Stimulated activated naive CD8-positive, alpha-beta T cell treated with anti-CD3 and anti-CD28 coated beads, Interleukin-15, Interleukin-2, amounts not matched to agents 100 U/mL and 50 U/mL, for 24 hours (primary cell): ENCODE measurements at places on chromosomes 6 and 20.
A peak's percentile ranks its signal among the peaks of the same experiment; 100 is the strongest.

DNA sequence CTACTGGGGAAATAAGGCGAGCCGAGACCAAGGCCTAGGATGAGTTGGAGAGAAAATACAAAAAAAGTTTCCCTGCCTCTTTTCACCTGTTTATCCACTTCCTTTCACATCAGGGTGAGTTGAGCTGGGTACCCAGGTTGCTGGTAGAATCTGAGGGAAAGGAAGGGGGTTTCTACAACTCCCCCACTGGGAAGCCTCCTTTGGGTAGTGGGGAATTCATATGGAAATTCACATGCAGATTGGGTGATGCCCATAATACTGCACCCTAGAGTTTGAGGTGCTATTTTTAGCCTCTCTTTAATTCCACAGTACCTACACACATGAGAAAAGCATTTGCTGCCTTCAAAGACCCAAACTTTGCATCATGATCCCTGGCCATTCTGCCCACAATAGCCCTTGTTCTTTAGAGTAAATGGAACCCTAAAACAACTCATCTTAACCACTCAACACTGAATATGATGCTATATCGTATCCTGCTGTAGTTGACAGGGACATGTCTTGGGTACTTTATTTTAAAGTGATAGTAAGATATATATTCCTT, 2.7 kb downstream of the OSTM1 start:
- DNase-seq: no peak

DNA sequence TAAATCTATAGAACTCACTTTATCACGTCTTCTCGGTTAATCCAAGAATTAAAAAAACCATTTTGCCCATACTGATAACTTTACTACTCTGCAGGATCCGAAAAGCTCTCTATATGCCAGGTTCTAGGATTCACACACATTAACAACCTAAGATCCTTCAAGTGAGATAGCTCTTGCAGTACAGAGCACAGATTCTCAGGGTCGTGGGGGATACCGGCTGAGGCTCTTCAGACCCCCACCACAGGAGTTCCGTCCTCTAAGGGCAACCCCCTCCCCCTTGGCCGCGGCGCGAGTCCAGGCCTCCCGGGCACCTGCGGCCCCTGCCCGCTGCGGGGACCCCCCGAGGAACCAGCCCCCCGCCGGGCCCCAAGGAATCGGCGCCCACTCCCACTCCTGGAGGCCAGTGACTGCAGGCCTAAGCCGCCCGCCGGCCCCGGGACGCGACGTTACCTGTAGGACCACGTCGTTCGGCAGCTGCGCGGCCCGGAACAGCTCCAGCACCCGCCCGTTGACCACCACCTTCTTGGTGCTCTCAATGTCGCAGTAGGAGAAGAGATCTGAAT, 892 bp downstream of the REPS1 start:
- no peak for DNase-seq

DNA sequence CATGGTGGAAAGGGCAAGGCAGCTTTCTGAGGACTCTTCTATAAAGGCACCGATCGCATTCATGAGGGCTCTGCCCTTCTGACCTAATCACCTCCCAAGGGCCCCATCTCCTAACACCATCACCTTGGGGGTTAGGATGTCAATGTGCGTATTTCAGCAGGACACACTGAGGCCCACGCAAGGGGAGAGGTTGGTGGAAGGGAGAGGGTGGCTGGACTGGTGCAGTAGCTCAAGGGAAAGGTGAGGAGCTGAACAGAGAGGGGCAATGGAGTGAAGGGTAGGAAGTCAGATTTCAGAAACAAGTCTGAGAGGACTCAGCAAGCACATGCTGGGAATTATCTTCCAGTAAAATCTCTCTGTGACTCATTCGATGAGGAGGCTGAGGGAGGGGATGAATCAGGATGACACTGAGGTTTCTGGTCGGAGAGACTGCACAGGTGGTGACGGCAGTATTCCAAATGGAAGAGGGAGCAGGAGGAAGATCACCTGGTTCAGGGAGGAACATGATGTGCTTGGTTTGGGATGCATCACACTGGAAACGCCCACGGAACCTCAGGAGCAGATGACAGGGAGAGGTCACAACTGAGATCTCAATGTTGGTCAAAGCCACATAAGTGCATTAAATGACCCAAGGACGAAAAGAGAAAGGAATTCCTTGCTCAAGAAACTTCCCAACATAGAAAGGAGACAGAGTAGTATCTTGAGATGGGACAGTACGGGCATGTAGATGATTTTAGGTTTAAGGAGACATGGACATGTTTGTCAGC, 67.1 kb downstream of the TFAP2A start:
- DNase-seq: no peak

GRCh38 chr20:9517297-9518162, 3.1 kb downstream of the LAMP5 start:
- no peak for DNase-seq

GRCh38 chr6:99241905-99242534, 107.5 kb downstream of the FAXC start:
- no peak for DNase-seq

GRCh38 chr6:63600136-63600535, 27.9 kb downstream of the LOC128125822 start:
- DNase-seq: no peak

DNA sequence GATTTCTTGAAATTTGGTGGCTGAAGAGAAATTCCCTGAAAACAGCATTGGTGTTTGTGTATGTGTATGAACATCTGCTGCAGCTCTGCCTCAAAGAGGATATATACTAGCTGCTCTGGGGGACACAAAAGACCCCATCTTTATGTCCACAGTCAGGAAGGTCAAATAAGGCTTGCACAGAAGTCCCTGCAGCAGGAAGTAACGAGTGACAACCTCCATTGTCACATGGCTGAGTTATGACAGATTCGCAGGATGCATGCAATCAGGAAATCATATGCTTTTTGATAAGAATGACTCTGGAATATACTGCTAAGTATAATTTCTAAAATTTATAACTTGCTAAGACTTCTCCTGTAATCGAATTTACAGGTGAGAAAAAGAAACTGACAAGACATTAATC, 225.9 kb upstream of the CST7 start:
- no peak for DNase-seq

DNA sequence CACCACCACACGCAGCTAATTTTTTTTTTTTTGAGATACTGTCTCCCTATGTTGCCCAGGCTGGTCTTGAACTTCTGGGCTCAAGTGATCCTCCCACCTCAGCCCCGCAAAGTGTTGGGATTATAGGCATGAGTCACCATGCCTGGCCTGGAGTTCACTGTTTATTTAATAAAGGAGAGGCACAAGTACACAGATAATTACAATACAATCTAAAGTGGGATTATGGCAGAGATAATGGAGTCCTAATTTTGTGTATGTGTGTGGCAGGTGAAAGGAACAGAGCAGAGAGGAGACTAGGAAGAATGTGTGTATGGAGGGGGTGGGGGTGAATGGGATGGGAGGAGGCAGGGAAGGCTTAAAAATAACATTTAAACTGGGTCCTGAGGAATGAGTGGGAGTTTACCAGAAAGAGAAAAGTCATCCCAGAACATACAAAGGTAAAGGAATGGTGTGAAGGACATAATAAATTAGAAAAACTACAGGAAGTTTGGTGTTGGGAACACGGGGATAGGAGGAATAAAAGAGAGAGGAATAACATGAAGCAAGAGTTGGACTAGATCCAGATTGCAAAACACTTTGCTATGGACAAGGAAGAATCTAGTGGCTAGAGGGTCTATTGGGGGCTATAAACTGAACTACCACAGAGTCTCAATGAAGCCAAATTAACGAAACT, 4.4 kb downstream of the NCOA5 start:
- DNase-seq: no peak

DNA sequence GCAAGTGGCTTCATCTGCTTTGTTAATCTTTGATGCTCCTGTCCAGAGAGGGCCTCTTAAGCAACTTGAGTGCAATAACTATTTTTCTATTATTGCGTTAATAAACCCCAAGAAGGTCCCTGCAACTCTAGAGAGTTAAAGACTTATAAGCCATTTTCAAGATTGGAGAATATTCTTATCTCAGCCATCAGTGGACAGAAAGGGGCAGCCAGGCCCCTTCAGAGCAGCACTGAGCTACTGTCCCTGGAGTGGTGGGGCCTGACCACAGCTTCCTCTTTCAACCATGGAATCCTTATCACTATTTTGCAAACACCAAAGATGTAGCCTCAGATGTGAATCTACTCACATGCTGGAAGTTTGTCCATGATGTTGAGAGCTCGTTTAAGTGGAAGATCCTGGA, 2.8 kb upstream of the MAS1L start:
- no peak for DNase-seq

GRCh38 chr6:90885611-90886056, 298.8 kb upstream of the MAP3K7 start:
- DNase-seq: no peak

DNA sequence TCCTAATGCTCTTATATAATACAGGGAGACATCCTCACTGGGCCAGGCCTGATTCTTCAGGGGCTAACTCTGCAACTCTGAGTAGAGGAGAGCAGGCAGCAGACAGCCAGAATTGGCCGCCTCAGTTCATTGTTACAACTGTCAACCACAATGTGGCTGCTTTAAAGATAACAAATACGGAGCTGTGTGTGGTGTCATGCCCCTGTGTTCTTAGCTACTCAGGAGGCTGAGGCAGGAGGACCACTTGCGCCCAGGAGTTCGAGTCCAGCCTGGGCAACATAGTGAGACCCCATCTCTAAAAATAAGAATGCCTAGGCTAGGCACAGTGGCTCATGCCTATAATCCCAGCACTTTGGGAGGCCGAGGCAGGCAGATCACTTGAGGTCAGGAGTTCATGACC, 34.3 kb downstream of the CEP250 start:
- no peak for DNase-seq

DNA sequence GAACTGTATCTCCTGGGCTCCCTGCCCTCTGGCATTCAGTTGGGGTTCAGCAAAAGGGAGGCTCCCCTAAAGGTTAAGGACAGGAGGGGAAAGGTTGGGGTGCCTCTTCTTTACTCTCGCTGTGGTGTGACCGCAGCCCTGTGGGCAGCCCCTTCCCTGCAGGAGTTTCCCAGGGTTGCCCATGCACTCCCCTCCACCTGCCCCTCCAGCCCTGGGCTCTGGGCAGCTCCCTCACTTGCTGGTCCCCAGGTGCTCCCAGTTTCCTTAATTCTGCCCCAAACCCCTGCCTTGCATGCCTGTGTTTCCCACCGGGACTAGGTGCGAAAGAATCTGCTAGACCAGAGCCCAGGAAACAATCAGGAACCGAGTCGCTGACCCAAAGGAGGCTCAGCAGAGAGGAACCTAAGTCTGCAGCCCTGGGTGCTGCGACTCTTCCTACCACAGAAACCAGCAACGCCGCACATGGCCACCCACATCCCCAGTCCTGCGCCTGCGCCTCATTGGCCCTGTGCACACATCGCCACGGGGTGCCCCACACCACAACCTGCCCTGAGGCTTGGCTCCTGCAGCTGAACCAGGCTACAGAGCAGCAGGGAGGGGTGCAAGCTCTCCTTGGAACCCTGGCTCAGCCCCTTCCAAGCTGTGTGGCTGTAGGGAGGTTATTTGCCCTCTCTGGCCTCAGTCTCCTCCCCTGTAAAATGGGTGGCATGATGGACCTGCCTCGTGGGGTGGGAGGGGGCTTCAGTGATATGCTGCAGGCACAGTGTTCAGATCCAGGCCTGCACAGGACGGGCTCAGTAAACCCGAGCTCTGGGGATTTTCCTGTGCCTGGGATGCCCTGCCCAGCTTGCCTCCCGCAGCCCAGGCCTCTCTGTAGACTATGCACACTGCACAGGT, 487.6 kb downstream of the PREX1 start:
- DNase-seq: no peak

- peak; percentile 92 for DNase-seq
Observed at GRCh38 chr20:62407221-62407992, at the start of gene CABLES2. Gene CABLES2, minus strand, starts transcription at chr20:62407285. Its CDS starts 9 bp downstream, at chr20:62407276.

GRCh38 chr6:19587238-19587942, 249.8 kb upstream of the ID4 start:
- no peak for DNase-seq

DNA sequence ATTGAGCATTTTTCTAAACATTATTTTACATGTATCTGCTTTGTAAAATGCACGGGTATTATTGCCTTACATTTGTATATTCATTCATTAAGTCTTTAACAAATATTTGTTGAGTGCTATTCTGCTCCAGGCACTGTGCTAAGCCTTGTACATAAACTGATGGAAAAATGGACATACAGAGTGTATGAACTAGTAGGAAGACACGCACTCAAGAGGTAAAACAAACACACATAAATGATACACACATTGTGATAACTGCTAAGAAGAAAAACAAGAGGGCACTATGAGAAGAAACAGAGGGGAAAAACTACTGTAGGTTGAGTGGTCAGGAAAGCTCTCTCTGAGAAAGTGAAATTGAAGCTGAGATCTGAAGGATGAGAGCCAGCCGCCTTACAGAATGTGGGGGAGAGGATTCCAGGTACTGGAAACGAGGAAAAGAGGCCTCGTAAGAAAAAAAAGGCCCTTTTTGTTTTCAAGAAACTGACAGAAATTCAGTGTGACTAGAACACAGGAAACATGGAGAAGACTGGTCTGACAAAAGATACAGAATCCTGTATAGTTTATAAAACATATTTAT, 117.5 kb downstream of the EYA4 start:
- no peak for DNase-seq

GRCh38 chr6:1761477-1761877, 151.8 kb downstream of the FOXC1 start:
- no peak for DNase-seq

GRCh38 chr6:143536461-143536865, 24.9 kb upstream of the FUCA2 start:
- peak; percentile 66 for DNase-seq

DNA sequence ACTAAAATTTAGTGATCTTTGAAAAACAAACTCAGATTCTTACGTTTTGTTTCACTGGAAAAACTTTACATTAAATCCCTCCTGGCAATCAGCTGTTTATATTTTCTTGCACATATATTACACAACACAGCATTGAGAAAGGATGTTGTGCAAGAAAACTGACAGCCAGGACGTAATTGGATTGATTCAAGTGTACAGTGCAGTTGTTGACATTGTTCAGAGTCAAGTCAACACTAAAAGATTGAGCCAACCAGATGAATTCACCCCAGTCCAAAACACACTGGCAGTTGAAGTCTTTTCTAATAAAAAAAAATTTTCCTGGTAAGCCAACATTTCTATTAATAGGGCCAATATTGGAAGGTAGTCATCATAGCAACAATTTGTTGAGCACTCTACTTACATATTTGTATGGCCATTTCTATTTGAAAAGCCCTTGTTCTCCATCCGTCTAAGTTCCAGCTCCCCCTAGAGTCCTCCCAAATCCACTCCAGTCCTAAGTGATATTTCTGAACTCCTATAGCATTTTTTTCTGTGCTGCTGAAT, 20.9 kb upstream of the VNN1 start:
- no peak for DNase-seq

GRCh38 chr20:62177307-62177706, 5.5 kb upstream of the MTG2 start:
- no peak for DNase-seq
